ENCODE measurements at places on chromosomes 5 and 9.

DNA sequence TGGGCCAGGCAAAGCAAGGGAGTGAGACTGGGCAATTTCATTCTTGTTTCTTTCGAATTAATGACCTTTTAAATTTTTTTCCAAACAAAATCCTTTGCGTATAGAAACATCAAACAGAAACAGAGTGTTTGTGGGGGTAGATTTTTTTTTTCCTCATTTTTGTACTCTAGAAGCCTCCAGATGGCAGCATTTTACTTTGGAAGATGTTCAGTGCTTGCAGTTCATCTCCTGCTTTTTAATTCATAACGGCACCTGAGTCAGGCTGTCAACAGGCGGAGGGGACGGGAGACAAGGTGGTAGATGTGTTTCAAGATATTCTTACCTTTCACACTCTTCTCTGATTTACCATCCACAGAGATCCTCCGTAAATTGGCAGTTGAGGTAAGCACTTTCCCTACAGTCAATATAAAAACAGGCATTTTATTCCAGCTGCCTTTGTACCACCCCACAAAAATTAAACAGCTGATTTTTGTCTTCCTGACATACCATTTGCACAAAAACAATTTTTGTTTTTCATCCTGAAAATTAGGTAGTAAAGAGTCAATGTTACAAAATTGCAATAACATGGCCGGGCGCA lies 99.5 kb upstream of the FBXL17 start:
- DNase-seq = no peak

DNA sequence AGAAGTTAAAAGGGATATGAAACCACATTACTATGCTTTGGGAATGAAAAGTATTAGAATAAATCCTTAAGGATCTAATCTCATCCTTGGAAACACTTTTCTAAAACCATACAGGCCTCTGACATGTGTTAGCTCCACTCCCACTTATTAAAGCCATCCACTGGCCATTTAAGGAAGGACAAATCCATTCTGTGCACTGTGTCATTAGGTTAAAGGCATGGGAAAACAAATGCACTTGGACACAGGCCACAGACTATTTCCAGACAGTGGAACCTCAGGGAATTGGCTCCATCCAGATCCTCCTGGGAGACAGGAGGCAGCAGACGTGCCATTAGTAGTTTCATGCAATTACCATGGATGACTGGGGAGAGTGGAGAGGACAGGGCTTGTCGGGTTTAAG lies 454.9 kb downstream of the ENC1 start:
- no peak for DNase-seq

DNA sequence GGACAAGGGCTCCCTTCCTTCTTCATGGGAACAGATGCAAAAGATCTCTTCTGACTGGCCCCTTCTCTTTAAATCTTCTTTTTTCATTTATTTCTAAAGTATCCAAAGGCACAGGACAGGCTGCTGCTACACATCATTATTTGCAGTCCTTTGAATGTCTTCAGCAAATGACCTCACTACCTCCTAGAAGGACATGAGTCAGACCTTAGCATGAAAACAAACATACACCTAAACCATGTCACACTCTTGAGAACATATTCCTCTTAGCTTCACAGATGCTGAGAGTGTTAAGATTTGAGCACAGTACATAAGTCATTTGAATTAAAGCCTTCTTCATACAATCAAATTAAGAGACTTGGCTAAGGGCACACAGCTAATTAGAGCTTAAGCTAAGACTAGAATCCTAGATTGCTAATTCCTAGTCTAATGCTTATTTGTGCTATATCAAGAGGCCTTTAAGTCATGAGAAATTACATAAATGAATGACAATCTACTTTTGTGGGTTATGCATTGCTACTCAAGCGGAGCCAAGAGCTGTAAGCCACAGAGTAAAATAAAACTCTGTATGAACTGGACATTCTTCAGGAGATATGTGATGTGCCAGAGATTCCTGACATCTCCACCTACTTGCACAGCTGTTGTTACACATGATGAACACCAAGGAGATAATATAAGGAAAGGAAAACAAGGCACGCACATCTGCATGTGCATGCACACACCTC lies 109.1 kb upstream of the PTGER4 start:
- DNase-seq = no peak

DNA sequence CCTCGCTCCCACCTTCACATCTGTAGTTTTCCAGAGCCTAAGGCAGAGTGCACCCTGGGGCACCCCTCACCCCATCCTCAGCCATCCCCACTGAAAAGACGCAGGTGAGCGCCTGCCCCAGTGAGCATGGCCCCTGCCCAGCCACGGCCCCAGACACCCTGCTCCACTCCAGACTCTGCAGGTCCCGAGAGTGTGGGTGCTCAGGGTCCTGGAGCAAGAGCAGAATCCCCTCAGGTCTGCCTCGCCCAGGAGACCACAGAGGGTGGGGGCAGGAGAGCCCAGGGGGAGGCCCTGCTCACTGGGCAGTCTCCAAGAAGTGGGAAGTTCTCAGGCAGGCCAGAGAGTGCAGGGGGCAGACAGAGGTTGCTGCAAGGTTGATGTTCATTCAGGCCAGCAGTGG lies 158.6 kb upstream of the PPP1R26 start:
- no peak for DNase-seq

- no peak for DNase-seq
Observed at GRCh38 chr5:80711938-80712337, 57.2 kb upstream of the DHFR start.

DNA sequence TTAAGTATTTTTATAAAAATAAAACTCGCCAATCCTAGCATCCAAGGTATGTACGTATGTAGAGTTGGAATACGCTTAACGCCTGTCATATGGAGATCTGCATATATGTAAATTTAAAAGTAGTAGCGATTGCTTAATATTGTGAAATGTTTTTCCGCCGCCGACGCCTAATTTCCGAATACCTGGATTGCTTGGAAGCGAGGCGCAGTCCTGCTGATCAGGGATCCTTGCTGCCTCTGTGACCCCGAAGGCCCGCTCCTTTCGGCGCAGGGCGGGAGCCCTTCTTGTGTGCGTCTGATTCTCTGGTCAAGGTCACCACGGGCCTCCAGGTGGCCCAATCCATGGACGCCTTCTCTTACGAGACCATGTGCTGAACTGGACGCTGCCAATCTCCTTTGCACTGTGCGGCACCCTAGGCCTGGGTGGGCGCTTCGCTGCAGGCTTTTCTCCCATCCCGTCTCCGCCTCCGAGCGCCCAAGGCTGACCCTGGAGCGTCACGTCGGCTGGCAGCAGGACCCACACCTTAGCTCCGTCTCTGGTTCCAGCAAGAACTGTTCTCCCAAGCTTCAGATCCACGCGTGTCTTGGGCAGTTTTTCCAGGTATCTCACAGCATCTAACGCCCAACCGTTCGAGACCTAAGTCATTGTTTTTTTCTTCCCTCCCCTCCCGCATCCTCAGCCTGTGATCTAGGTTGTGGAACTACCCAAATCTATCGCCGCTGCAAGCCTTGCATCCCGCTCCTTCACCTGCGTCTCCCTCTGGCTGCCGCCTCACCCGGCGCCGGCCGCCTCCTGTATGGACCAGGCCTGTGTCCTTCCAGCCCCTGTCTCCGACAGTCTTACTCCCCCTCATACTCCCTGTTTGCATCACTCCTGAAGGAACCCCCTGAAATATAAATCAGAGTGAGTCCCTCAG lies 3.6 kb upstream of the TRIM41 start:
- no peak for DNase-seq

DNA sequence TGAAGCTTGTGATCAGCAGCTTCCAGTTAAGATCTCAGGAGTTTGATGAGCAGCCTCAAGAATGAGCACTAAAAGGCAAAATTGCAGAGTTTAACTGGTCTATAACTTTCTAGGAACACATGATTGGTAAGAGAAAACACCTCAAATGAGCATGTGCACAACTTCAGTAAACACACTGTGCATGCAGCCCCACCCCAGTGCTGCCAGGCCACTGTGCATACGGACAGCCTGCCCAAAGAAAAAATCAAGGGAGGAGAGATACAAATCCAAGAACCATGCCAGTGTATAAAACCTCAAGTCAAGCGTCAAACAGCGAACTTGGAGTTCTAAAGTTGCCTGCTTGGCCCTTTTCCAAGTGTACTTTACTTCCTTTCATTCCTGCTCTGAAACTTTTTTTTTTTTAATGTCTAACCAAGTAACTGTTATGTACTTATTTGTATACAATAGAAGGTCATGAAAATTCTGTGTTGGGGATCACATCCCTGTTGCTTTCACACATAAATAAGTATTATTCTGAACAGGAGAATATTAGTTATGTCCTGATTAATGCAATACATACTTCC lies 125.6 kb upstream of the TSLP start:
- no peak for DNase-seq

GRCh38 chr5:72268753-72269410 lies 51.2 kb downstream of the MRPS27 start:
- DNase-seq = peak; percentile 43

GRCh38 chr9:28584542-28584941 lies 1011.3 kb upstream of the C9orf72 start:
- no peak for DNase-seq

- DNase-seq = no peak
Observed at GRCh38 chr9:134433101-134433500, 106.8 kb downstream of the RXRA start.

- no peak for DNase-seq
Observed at GRCh38 chr9:108039493-108039892, 549.9 kb upstream of the KLF4 start.

DNA sequence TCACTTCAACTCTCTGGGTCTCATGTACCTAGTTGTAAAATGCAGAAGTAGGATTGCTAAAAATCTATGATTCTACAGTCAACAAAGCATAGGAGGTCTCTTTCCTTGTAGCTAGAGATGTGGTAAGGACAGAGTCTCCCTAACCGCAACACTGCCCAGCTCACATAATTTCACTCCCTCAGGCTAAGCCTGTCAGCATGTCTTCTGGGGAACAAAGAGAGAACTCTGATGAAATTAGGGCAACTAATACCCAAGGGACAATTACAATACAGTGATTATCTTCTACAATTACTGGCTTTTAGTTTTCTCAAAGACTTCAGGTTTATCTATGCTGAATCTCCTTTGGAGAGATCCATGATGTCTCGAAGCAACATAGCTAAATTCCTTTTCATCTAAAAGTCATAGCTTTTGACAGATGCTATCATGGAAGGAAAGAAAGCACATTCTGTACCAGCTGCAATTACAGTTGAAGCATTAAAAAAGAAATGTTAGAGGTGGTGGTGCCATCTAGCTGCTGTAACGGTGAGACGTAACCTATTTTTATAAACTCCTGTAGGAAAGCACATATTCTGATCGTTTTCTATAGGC lies 141.1 kb upstream of the TARS1 start:
- DNase-seq = no peak

- no peak for DNase-seq
Observed at GRCh38 chr9:33107762-33108161, 31.3 kb upstream of the SMU1 start.

DNA sequence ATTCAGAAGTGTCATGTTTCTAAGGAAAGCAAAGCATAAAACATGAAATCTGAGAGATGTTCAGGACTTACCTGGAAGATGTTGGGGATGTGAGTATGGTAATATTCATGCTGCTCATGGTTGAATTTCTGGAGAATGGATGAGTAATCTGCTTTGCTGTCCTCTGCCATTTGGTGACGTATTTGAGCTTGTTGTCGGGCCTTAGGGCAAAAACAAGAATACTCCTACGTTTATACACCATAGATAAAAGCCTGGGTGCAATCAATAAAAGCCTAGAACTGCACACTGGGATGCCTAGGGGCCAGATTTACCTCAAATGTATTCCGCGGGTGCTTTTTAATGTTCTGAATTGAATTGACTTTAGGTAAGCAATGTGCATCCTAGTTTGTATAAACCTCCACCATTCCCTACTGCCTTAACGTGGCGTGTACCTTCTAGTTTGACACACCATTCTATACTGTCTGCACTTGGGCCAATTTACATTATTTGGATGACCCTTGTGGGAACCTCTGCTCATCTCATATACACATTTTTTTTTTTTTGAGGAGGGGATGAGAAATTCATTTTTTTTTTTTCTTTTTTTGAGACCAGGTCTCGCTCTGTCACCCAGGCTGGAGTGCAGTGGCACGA lies 94.4 kb downstream of the USP20 start:
- DNase-seq = no peak

- DNase-seq = no peak
Observed at GRCh38 chr5:165149431-165149830, 1644.0 kb downstream of the MAT2B start.

DNA sequence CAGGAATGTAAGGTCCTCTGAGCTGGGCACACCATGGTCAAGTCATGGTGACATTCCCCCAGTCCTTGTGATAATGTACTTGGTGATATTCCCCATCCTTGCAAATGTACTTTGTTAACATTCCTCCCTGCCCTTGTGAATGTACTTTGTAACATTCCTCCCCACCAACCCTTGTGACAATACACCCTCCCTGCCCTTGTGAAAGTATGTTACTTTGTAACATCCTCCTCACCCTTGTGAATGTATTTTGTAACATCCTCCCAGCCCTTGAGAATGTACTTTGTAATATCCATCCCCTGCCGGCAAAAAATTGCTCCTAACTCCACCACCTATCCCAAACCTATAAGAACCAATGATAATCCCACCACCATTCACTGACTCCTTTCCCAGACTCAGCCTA lies 53.3 kb downstream of the RAPGEF6 start:
- no peak for DNase-seq

GRCh38 chr5:81400375-81400774 lies 6.4 kb upstream of the ACOT12 start:
- no peak for DNase-seq

- DNase-seq = no peak
Observed at GRCh38 chr5:57695706-57696388, 213.2 kb upstream of the ACTBL2 start.
